ENCODE measurements at places on chromosomes 12 and 14.
A peak's percentile ranks its signal among the peaks of the same experiment; 100 is the strongest.

- DNase-seq, result no peak
Measured at GRCh38 chr12:90335566-90335965, 619.4 kb downstream of the CCER1 start.

GRCh38 chr12:82519510-82519909 is 161.2 kb downstream of the METTL25 start:
- no peak for DNase-seq

DNA sequence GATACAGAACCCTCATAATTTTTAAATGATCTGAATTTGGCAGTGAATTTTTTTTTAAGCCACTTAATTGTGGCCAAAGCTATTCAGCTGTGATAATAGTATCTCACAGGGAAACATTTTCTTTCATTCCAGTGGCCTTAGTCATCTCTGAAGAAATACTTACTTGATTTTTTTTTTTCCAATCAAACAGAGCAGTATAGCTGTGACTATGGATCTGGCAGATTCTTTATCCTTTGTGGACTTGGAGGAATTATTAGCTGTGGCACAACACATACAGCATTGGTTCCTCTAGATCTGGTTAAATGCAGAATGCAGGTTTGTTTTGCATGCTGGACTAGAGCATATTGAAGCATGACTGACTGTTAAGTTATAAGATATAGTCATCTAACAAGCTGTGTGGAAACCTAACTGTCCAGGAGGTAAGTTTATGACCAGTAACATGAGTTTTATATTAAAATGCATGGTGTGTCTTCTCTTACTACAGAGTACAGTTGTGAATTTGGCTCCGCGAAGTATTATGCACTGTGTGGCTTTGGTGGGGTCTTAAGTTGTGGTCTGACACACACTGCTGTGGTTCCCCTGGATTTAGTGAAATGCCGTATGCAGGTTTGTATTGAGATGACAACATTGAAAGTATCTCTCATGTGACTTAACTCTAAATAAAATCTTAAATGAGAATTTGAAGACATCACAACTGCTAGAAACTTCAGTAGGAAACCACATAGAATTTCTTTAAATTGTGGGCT is 1.9 kb downstream of the SLC25A3 start:
- DNase-seq, result peak; percentile 14

GRCh38 chr14:91337699-91338335 is 79.8 kb downstream of the CCDC88C start:
- no peak for DNase-seq

DNA sequence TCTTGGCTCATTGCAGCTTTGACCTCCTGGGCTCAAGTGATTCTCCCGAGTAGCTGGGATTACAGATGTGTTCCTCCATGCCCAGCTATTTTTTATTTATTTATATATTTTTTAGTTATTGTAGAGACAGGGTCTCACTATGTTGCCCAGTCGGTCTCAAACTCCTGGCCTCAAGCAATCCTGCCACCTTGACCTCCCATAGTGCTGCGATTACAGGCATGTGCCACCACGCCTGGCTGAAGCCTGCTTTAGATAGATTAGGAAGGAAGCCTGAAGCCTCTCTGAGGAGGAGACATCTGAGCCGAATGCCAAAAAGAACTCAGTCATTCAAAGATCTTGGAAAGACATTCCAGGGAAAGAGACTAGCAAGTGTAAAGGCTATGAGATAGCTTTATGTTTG is 10.2 kb downstream of the INHBC start:
- no peak for DNase-seq
